ENCODE measurements at places on chromosomes 6 and 20.

DNA sequence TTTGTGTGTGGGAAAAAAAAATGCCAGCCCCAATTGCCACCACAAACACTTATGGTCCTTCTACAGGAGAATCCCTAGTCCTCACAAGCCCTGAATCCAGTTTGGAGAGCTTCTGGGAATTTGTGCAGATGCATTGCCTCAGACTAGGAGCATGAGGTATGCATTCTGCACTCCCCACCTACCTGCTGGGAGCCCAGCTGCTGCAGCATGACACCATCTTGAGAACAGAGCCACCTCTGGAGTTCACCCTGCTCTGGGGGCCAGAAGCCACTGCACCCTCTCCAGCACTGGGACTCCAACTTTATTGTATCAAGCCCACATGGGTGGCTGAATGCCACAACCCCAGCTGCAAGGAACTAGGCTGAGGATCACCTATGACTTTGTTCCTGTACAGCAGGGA is 568.5 kb upstream of the ID4 start:
- no peak for DNase-seq

GRCh38 chr6:7454696-7455358 is 65.2 kb downstream of the RIOK1 start:
- no peak for DNase-seq

GRCh38 chr6:135146162-135146934 is 34.8 kb upstream of the MYB start:
- DNase-seq: no peak

DNA sequence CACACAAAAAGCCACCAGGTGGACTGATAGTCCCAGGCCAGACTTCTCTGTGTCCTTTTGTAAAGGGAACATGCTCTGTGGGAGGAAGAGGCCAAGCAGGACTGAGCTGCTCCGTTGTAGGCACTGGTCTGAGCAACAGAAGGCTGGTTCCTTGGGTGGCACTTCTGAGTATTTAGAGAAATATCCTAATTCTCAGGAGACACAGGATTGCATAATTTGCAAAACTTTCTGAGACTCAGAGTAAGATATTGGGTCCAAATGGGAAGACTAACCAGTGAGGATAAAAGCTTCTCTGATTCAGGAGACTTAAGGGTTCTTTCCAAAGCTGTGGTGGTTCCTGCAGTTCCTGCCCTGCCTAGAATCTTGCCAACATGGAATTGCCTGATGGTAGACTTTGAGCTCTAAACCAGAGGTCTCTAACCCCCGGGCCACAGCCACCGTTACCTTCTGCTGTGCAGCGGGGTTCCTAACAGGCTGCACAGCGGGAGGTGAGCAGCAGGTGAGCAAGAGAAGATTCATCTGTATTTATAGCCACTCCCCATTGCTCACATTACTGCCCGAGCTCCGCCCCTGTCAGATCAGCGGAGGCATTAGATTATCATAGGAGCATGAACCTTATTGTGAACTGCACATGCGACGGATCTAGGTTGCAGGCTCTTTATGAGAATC is 107.0 kb downstream of the OLIG3 start:
- DNase-seq: no peak

- DNase-seq: no peak
Observed at GRCh38 chr6:143505111-143505510, 6.4 kb downstream of the FUCA2 start.

DNA sequence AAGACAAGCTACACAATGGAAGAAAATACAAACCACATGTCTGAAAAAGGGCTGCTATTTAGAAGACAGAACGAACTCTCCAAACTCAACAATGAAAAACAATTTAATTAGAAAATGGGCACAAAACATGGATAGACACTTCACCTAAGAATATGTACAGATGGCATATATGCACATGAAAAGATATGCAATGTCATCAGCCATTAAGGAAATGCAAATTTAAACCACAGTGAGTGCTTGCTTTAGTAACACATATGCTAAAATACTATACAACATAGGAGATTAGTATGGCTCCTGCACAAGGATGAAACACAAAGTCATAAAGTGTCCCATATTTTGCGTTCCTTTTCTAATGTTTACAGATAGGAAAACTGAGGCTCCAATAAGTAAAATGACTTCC is 60.4 kb upstream of the FAM83B start:
- DNase-seq: no peak

- no peak for DNase-seq
Observed at GRCh38 chr20:45016089-45016671, 49.9 kb downstream of the STK4 start.

GRCh38 chr6:137163732-137164318 is 9.6 kb downstream of the IL22RA2 start:
- no peak for DNase-seq

DNA sequence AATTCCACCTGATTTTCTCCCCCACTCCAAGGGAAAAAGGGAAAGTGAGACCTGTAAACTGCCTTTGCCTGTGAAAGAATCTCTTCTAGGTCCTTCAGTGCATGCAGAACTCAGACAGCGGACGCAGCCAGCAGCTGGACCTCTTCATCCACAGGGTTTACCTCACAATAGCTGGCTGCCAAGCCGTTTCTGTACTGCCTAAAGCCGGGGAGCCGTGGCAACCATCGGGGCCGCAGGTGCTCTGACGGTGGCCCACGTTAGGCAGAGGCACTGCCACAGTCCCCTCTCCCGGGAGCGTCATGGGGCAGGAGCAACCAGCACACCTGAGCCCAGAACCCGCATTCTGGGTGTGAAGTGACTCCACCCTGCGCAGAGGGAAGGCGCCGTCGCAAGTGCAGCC is 206.1 kb downstream of the TTLL2 start:
- no peak for DNase-seq

DNA sequence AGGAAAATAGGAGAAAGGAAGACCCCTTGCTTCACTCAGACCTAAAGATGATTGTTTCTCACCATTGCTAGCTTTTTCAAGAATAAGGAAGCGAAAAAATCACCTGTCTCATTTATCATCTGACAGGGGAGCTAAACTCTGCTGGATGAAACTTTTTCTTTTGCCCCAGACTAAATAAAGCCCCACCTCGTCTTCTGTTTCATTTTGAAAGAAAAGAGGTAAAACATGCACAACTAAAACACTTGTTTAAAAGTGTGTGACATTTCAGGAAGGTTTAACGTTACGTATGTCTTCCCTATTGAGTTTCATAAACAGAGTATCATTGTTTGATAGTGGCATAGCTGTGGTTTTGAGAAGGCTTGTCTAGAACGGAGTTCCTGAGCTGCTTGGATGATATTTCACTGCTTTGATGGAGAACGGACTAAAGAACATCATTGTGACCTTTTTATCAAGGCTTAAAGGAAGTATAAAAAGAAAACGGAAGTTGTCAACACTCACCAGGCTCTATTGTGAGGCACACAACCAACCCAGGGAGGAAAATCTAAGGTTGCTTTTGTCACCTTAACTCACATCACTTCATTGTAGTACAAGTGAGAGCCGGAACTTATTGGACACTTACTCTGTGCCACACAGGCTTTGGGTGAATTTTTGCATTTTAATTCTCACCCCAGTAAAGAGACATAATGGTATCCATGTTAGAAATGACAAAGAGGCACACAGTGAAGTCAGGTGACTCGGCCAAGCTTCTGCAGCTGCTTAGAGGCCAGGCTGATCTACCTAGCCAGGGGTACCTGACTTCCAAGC is 29.5 kb downstream of the TSHZ2 start:
- DNase-seq: no peak

- DNase-seq: no peak
Observed at GRCh38 chr20:56957737-56958553, 308.5 kb downstream of the BMP7 start.

DNA sequence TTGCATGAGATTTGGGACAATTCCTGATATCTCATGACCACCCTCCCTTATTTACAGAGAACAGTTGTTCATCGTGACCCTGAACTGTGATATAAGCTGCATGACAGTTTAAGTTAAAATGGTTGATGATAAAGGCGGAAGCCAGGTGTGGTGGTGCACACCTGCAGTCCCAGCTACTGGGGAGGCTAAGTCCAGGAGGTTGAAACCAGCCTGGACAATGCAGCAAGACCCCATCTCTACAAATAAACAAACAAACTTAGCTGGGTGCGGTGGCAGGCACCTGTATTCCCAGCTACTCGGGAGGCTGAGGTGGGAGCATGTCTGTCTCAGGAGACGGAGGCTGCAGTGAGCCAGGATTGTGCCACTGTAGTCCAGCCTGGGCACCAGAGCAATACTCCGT is 24.1 kb downstream of the COL20A1 start:
- DNase-seq: no peak

DNA sequence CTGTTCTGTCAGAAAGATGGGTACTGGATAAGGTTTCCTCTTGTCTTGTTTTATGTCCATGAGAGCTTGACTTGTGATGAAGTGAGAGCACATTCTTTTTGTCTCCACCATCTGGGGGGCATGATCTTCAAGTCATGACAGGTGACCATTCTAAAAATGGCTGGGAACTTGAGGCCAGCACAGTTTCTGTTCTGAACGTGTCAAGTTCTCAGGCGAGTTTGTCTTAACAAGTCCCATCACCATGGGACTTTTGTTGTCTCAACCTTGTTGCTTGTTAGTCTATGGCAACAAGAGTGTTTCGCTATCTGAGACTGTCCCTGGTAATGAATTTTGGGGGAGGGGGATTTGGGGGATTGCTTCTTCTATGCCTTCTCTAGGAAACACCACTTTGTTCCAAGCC is 25.6 kb upstream of the ENPP4 start:
- DNase-seq: no peak

DNA sequence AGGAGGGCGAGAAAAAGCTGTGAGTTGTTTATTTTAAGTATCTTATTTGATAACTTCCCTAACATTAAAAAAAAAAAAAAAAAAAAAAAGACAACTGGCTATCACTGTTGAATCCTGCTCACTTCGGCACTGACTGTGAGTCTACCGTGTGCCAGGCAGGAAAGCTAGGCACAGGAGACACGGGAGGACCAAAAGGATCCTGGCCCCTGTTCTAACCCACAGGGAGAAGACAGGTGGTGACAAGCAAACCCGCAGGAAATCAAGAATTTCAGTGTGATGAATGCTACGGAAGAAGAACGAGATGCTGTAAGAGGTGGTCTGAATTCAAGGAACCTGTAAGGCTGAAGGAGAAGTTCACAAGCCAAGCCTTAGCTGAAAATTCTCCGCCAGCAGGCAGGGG is 94.7 kb upstream of the NFATC2 start:
- no peak for DNase-seq

GRCh38 chr6:169190144-169190584 is 63.5 kb downstream of the THBS2 start:
- peak; percentile 94 for DNase-seq

DNA sequence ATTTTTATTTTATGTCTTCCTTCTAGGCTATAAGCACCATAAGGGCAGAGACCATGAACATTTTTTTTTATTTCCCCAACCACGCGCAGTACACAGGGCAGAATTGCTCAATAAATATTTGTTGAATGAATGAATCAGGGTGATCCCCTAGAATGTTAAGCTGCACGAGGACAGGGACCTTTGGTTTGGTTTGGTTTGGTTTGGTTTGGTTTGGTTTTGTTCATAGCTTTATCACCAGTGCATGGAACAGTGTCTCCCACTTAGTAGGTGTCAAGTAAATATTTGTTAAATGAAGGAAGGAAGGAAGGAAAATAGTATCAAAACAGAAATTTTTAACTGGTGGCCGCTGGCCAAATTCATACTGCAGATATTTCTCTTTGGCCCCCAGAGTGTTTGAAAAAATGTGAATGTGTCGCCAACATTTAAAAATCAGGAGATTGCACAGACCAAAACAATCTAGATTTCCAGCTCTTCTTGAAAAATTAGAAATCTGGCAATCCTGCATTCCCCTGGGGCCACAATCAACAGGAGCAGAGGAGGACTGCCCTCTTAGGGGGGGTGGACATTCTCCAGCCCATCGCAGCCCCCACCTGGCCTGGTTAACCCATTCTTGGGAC is 205.3 kb downstream of the EYA2 start:
- peak; percentile 26 for DNase-seq

GRCh38 chr20:32155017-32155981 is 45.8 kb downstream of the TM9SF4 start:
- peak; percentile 92 for DNase-seq

GRCh38 chr6:51299621-51300380 is 481.1 kb downstream of the TFAP2B start:
- DNase-seq: no peak

DNA sequence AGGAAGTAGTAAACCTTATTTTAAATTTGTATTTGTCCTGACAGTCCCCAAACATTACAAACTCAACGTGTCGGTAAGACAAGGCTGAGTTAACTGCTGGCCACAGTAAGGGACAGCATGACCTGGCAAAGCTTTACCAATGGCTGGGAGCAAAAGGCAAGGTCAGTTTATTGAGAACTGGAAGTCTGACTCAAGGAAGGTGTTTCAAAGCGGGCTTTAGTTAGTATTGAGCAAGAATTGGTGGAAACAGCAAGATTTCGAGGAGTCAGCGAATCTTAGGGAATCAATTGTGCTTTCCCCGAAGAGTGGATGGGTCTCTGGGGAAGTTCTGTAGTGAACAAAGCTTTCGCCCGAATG is 885 bp upstream of the GZF1 start:
- DNase-seq: no peak

- DNase-seq: no peak
Observed at GRCh38 chr6:155185544-155185943, 78.3 kb upstream of the CLDN20 start.

DNA sequence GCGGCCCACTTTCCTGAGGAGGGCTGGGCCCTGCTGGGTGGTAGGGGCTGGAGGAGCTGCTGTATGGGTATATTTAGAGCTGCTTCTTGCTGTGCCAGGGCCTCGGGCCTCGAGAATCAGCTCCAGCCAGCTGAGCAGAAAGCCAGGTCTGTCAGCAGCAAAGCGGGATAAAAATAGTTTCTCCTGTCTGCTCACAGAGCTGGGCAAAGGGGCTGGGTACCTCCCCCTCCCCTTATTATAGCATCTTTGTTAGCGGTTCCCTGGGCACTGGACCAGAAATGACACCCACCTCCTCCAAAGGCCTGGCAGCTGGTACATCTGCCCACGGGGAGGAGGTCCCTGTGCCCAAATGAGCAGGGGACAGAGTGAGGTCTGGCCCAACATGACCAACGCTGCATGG is 6.0 kb downstream of the SCRT2 start:
- no peak for DNase-seq

GRCh38 chr6:139821676-139822223 is 447.3 kb upstream of the CITED2 start:
- DNase-seq: no peak

DNA sequence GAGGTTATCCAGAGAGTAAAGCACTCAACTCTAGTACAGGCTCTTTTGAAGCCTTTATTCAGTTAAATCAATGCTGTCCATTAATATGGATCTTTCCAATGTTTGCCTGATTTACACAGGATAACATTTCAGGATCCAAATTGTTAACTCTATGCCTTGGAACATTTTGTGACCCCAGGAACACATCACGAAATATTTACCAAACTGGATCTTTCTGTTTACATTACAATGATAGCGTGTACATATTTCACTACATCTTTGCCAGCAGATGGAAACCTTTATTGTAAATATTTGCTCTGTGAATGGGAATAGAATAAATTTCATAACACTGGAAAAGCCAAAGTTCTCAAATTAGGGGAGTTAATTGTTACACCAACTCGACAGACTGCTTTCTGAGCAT is 23.5 kb downstream of the BPIFA2 start:
- DNase-seq: no peak

- no peak for DNase-seq
Observed at GRCh38 chr6:101926149-101926925, 532.8 kb downstream of the GRIK2 start.

All from stromal cell of bone marrow (primary cell).